ENCODE measurements at places on chromosomes 7 and 10.

DNA sequence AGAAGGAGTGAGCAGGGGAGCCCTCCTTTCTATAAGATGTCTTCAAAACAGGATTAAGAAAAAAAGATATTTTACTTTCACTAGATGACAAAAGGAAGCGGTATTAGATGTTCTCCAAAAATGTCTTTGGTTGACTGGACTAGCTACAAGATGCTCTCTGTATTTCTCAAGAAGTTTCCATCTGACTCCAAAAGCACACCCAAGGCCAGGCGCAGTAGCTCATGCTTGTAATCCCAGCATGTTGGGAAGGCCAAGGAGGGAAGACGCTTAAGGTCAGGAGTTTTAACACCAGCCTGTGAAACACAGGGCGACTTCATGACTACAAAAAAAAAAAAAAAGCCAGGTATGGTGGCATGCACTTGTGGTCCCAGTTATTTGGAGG lies 84.5 kb downstream of the PIP4K2A start:
- DNase-seq, result no peak

DNA sequence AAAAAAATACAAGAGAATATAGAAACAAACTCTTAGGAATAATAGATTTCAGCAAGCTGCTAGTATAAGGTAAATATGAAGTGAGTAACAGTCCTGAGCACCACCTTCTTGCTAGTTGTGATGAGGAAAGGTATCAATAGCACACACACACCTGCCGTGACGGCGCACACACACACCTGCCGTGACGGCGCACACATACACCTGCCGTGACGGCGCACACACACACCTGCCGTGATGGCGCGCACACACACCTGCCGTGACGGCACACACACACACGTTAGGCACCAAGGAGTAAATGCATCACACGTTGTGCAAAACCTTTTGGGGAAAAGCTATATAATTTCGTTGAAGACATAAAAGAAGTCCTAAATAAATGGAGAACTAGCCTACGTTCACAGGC lies 4.7 kb upstream of the JAKMIP3 start:
- DNase-seq, result no peak

DNA sequence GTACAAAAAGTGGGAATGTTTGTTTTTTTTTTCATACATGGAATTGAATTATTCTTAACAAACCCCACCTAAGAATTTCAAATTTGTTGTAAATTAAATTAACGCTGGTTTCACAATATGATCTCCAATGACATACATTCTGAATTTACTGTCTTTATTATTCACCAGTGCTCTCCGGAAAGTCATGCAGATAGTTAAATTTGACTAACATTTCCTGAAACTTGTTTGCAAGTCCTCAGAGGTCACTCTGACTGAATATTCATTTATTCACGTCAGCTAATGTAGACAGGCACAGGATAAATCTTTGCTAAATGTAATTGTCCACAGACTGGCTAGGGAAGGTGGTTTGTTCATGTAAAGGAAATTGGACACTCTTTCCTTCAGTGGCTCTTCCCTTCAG lies 730.4 kb downstream of the PHTF2 start:
- DNase-seq, result no peak

GRCh38 chr10:30093303-30093950 lies 34.0 kb upstream of the JCAD start:
- no peak for DNase-seq

DNA sequence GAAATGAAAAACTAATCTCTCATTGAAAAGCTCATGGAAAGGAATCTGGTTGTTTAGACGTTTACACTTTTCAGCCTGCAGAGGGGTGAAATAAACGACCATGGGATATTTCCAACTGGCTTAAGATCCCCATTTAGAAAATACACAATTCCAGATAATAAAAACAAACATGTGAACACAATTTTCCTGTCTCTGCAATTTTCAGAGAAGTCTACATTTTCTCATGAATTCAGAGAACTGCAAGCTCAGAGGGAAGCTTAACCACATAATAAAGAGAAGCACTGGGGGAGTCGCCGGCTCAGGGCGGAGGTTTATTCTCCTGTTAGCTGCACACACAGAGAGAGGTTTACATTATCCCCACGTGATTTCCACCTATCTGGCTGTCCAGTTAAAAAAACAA lies 215.2 kb downstream of the FANK1 start:
- DNase-seq, result no peak

- no peak for DNase-seq
Measured at GRCh38 chr7:127581716-127582115, 3.7 kb downstream of the GCC1 start.

All from left renal pelvis (tissue), 4 donors.